ENCODE measurements at places on chromosomes 11 and 22.

DNA sequence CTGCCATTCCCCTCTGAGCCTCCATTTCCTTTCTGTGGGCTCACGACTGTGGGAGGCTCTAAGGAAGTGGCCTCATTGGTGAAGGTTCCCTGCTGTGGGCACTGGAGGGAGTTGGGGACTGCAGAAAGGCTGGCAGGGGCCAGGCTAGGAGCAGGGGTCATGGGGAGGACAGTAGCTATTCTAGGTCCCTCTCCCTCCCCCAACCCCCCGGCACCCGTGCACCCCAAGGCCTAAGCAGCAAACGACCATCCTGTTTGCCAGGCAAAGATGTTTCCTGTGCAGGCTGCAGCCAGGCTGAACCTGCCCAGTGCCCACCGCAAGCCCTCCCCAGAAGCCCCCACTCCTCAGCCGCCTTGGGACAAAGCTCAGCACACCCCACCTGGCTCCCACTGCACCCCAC is 189.4 kb downstream of the MN1 start:
- DNase-seq, result no peak

GRCh38 chr22:41598891-41599635 is 9.4 kb upstream of the PMM1 start:
- DNase-seq, result no peak

DNA sequence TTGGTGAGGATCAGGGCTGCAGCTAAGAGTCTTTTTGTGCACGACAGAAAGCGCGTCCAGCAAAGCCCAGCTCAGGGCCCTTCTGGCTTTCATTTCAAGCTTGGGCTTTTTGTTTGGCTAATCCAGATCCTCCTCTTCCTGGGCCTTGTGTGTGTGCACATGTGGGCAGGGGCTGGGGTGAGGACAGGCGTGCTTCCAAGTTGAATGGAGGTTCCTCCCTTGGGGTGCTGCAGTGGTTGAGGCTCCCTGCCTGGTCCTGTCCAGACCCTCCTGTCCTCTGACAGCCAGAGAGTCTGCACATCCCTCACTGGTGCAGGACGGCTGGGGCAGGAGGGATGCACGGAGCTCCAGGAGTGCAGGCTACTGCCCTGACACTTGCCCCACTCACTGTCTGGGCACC is 62.0 kb upstream of the NECTIN1 start:
- no peak for DNase-seq

GRCh38 chr11:106679581-106679980 is 338.7 kb downstream of the GUCY1A2 start:
- no peak for DNase-seq

GRCh38 chr22:48645766-48646165 is 1181.9 kb downstream of the BRD1 start:
- no peak for DNase-seq

GRCh38 chr11:88813233-88813915 is 252.4 kb downstream of the GRM5 start:
- DNase-seq, result no peak

DNA sequence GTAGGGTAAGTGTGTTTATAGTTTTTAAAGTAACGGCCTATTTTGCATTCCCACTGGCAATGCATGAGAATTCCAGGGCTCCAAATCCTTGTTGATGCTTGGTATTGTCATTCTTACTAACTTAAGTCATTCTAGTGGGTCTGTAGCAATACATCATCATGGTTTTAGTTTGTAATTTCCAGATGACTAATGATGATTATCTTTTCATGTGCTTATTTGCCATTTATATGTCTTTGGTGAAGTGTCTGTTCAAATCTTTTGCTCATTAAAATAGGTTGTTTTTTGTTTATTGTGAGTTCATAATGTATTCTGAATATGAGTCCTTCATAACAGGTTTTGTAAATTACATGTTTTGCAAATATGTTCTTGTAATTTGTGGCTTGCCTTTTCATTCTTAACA is 31.2 kb downstream of the MTMR3 start:
- no peak for DNase-seq

GRCh38 chr11:85626496-85626895 is 648 bp downstream of the DLG2 start:
- no peak for DNase-seq

- no peak for DNase-seq
Observed at GRCh38 chr11:115505175-115505574, 960 bp upstream of the CADM1 start.

DNA sequence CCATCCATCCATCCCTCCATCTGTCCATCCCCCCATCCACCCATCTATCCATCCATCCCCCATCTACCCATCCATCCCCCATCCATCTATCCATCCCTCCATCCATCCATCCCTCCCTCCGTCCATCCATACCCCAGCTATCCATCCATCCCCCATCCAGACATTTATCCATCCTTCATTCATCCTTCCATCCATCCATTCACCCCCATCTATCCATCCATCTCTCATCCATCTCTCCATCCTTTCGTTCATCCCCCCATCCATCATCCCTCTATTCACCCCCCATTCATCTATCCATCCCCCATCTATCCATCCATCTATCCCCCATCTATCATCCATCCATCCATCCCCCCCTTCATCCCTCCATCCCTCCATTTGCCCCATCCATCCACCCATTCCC is 97.5 kb downstream of the MPPED1 start:
- DNase-seq, result no peak

DNA sequence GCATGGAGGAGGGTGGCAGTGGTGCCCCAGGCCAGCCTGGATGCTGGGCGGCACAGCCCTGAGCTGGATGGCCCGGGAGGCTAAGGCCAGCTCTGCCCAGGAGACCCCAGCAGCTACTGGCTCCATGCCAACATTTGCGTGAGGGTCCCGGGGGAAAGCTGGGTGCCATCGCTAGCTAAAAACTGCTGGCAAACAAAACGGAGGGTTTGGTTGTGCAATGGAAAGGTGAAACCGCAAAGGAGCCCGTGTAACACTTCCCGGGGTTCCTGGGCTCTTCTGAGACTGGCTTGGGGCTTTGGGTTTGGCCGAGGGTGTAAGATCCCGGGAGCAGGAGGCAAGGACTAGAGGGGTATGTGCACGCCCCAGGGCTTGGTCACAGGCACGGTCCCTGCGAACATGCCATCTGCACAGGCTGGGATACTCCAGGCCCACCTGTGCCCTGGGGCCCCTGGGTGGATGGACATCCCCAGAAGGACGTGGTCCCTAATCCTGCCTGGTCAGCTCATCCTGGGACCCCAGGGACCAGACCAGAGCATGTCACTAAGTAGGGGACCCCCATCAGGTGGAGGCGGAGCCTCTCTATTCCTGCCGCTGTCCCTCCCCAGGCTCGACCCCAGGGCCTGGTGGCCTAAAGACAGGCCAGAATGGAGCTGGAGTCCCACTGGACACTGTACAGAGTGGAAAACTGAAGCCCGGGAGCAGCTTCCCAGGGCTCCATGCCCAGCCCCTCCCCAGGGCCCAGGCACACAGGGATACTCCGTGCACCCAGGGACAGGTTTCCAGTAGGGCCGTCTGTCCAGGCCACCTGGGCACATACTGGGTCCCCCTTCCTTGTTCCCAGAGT is 44.6 kb downstream of the IGF2 start:
- no peak for DNase-seq
